ENCODE measurements at places on chromosomes 7 and 10.

DNA sequence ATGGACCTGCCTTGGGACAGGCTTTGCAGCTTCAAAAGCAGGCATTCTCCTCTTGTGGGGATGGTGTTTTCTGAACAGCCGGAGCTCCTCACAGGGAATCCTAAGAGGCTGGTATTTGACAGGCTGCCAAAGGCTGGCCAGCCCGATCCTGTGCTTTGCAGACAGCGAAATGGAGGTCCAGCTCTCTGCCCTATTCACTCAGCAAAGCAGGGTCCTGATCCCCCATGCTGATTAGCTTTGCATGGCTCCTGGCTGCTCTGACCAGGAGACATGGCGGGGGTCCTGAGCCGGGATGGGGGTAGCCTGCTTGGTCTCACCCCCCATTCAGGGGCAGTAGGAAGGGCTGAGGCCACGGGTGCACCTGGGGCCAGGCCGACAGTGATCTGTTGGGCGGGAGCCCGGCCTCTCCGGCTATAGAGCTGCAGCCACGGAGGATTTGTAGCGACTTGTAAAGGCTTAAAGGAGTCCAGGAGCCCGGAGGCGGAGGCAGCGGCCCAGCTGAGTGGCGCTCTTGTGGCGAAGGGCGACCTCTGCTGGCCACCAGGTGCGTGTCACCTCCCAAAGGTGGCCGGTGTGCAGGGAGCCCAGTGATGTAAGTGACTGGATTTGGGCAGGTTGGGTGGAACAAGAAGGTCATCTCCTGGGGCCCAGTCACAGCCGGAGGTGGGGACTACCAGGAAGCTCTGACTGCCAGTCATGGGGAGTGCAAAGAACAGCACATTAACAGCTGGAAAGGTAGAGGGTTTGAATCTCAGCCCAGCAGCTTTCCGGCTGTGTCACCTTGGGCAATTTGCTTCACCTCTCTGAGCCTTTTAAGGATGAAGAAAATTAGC is 126.5 kb downstream of the ZMIZ1 start:
- peak; percentile 75 for DNase-seq

DNA sequence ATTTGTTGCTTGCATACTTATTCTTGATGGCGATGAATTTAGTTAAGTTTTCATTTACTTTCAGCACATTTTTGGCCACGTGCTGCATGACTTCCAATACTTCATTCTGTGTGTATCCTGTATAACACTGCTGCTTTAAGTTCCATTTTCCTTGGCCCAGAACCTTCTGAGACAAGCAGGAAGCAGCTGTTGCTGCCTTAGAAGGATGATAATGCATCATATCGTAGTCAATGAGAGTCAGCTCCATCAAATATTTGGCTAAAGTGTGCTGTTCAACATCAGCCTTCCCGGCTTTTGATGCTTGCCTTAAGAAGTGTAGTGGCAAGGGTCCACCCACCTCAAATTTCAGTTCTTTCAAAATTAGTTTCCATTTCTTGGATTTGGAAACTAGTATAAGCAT is 59.2 kb upstream of the GLCCI1 start:
- DNase-seq, result no peak

DNA sequence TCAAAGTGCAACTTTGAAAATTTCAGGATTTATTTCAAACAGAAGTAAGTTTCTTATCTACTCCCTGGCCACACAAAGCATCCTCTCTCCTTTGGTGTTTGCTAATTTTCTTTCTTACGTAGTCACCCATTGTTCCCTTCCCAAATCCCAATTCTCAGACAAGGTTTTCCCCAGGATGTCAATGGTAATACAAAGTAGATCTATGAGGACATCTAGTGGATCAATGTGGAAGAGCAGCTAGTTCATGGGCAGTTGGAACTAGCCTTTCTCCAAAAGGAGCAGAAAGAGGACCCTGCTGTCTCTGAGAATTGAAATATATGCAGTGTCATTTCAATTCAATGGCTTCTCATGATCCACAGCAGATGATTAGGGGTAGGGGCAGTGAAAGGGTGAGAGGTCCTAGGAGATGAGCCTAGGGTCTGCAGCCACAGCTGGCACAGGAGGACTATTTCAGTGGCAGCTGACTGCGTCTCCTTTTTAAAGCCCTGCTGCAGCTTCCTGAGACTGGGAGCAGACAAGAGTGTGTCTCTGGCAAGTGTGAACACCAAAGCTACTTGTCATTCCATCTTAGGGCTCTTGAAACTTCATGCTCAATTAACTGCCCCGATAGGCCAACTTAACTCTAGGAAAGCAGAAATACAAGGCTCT is 632.6 kb downstream of the KCNMA1 start:
- peak; percentile 50 for DNase-seq

- DNase-seq, result no peak
Measured at GRCh38 chr10:53606981-53607380, 834.4 kb upstream of the MBL2 start.

GRCh38 chr10:84685047-84685660 is 356.8 kb downstream of the CCSER2 start:
- peak; percentile 44 for DNase-seq

DNA sequence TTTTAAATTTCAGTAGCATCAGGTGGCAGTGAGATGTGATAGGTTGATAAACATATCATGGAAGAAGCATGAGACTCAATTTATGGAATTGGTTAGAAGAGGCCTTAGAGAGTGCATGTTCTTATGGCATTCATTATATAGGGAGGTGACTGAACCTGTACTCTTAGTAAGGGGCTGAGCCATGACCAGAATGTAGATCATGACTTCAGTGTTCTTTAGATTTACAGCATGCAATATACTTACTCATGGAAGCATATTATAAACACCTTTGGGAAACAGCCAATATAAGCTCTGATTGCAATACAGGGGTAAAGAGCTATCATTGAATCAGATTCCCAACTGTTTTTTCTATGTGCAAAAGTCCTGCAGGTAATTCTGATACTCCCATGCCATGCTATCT is 50.2 kb downstream of the NT5C3A start:
- DNase-seq, result no peak

DNA sequence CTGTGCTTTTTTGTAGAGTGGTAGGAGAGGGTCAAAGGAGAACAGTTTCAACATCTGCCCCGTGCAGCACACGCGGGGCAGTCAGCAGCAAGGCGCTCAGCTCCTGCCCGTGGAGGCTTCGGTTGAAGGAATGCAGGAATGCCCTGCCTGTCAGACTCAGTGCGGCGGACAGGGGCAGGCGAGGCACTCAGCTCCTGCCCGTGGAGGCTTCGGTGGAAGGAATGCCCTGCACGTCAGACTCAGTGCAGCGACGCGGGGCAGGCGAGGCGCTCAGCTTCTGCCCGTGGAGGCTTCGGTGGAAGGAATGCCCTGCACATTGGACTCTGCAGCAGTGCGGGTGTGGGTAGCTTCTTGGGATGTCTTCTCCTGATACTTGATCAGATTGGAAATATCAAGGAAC is 37.0 kb downstream of the PPP2R2D start:
- DNase-seq, result no peak

Measured in SW480 (cell line).